ENCODE measurements at places on chromosomes 4 and X. TPM values are rescaled to one million over a fixed set of nuclear protein-coding genes. Genes with fewer than 3 reads are reported as not detected.

TAF9B gene
- total RNA-seq: 38.5 TPM

TMSB15B gene
- 7.4 TPM for total RNA-seq

MAGEA3 gene
- total RNA-seq: not detected

NKX3-2 gene
- 0.12 TPM for total RNA-seq

HMX1 gene
- not detected for total RNA-seq

C1QTNF7 gene
- total RNA-seq: not detected

NLGN3 gene
- 0.69 TPM for total RNA-seq

SPARCL1 gene
- not detected for total RNA-seq

GASK1B gene
- total RNA-seq: 83.1 TPM

GAB3 gene
- 0.20 TPM for total RNA-seq

EDA2R gene
- total RNA-seq: 32.2 TPM

SEC24D gene
- 25.6 TPM for total RNA-seq

HSFX1 gene
- 0.20 TPM for total RNA-seq

SYTL5 gene
- total RNA-seq: 0.17 TPM

FOXO4 gene
- 3.7 TPM for total RNA-seq

TMEM192 gene
- total RNA-seq: 15.3 TPM

XAGE5 gene
- total RNA-seq: not detected

PRDM8 gene
- 10.2 TPM for total RNA-seq

KCNE5 gene
- total RNA-seq: 0.32 TPM

SSX3 gene
- total RNA-seq: not detected

FANCB gene
- 6.4 TPM for total RNA-seq

ART3 gene
- not detected for total RNA-seq

GLOD5 gene
- not detected for total RNA-seq

CT45A9 gene
- total RNA-seq: not detected

SMIM9 gene
- not detected for total RNA-seq

ASB9 gene
- 24.5 TPM for total RNA-seq

TBX22 gene
- total RNA-seq: not detected

AP1S2 gene
- 27.3 TPM for total RNA-seq

STEEP1 gene
- total RNA-seq: 53.3 TPM

CD38 gene
- 0.02 TPM for total RNA-seq

TLR10 gene
- total RNA-seq: not detected

ADGRL3 gene
- total RNA-seq: 1.4 TPM

C4orf54 gene
- total RNA-seq: 0.06 TPM

NMU gene
- total RNA-seq: 4.9 TPM

SRPK3 gene
- 0.12 TPM for total RNA-seq

SOD3 gene
- total RNA-seq: not detected

CT45A6 gene
- not detected for total RNA-seq

DACH2 gene
- not detected for total RNA-seq

AMBN gene
- total RNA-seq: not detected

CRMP1 gene
- total RNA-seq: 0.07 TPM

CDKL2 gene
- total RNA-seq: 1.1 TPM

USP51 gene
- total RNA-seq: 0.67 TPM

ARSD gene
- total RNA-seq: 17.9 TPM

XAGE2 gene
- not detected for total RNA-seq

All from NCI-H460 (cell line).